ENCODE measurements at places on chromosomes 13 and 19.

GRCh38 chr19:42295831-42296525 is 6.0 kb upstream of the PRR19 start:
- DNase-seq, result no peak

DNA sequence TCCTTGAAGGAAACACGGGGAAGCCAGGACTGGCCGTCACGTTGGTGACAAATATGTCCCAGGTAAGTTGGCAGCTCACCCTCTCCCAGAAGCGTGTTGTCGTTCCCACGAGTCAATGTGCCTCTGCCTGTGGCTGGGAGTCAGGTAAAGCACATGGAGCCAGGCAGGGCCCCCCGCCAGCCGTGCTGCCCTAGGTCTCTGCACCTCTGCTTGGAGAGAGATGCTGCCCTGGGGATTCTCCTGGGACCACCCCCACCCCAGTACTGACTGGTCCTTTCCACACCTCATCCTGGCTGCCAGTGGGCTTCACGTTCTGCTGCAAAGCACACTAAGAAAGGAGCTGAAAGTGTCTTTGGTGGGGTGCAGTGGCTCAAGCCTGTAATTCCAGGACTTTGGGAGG is 9.9 kb downstream of the ZNF114 start:
- no peak for DNase-seq

GRCh38 chr13:21297447-21297846 is 121.0 kb downstream of the MRPL57 start:
- no peak for DNase-seq

- no peak for DNase-seq
These were observed 204.6 kb upstream of the TSHZ3 start for GRCh38 chr19:31553846-31554215.

DNA sequence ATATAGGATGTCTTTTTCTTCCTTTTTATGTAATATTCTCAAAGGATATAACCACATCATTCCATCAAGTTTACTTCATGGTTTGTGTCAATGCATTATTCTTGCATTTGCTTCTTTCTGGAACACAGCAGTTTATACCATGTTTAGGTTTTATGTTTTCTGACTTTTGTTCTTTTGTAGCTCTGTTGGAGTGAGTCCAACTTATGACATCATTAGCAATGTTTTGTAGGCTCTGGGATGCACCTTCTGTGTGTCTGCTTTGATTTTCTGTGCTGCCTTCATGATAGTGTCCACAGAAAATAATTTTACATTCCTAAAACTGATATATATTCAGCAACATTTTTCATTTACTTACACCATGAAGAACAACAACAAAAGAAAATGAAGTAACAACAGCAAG is 68.9 kb downstream of the SHISA2 start:
- no peak for DNase-seq

- no peak for DNase-seq
These were observed 459.2 kb downstream of the TSHZ3 start for GRCh38 chr19:30890033-30890432.

GRCh38 chr13:104831831-104832230 is 1703.6 kb downstream of the EFNB2 start:
- DNase-seq, result no peak

DNA sequence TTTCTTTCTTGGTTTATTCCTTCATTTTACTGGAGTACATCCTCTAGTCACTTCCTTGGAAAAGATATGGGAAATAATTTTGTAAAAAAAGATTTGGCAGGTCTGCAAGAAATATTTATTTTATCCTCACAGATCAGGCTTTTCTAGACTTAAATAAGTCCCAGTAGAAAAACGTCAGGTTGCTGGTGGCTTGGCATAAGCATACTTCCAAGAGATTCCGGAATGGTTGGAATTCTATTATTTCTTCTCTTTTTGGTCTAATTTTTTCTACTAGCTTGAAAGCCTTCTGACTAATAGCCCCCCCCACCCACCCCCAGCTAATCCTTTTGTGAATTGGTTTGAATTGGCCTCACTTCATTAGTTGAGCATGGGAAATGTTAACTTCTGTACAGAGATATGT is 147.6 kb downstream of the ZIC5 start:
- DNase-seq, result no peak

GRCh38 chr13:112510002-112510780 is 77.8 kb downstream of the TUBGCP3 start:
- DNase-seq, result no peak

DNA sequence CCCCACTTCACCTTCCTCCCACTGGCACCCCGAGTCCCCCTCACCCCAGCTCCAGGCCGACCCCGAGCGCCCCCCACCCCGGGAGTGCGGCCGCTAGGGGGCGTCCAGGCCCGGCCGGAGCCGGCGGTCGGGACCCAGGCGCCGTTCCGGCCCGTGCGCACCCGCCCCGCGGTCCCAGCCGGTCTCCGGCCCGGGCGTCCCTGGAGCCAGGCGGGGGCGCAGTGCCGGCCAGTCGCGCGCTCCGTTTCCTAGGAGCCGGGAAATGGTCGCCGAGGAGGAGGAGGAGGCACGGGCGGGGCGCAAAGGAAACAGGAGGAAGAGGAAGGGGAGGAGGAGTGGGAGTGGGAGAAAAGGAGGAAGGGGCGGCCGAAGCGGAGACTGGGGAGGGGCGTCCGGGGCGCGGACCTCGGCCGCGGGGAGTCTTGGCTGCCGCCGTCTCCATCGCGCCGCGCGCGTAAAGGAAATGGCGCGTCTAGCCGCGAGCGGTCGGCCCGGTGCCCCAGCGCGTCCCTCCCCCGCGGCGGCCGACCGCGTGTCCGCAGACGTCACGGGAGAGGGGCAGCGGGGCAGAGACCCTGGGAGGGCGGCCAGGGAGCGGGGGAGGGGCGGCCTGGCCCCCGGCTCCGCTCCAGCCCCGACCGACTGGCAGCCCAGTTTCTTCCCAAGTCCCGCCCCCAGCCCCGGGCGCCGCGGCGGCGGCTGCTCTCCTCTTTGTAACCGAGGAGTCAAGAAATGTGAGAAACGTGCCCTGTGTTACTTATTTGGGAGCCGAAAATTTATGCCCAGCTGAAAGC is 1.1 kb upstream of the KCTD15 start:
- no peak for DNase-seq

DNA sequence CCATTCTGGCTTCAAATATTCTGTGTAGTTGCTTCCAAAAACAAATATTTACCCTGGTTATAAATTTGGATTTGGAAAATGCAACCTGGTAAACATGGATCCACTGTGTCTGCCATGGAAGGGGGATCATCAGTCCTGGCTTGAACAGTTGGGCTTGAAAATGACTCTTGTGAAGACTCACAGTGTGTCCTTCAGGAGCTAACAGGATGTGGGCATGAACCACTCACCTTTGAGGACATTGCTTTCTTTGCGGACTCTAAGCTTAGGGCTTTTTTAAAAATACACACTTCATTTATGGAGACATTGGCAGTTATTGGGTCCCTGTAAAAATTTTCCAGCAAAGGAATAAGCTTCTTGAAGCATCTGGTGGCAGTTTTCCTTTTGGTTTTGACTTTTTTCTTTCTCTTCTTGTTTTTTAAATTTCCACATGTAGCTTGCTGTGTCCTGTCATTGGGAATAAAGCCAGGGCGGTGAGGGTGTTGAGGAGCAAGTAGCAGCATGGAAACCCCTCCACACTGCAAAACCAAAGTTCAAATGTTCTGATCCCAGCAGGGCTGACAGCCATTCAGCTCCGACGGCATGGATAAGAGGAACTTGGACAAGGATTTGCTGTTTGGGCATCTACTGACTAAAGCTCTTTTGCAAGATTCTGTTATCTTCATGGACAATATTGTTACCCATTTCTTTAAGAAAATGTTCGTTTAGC is 39.5 kb upstream of the SERP2 start:
- no peak for DNase-seq

DNA sequence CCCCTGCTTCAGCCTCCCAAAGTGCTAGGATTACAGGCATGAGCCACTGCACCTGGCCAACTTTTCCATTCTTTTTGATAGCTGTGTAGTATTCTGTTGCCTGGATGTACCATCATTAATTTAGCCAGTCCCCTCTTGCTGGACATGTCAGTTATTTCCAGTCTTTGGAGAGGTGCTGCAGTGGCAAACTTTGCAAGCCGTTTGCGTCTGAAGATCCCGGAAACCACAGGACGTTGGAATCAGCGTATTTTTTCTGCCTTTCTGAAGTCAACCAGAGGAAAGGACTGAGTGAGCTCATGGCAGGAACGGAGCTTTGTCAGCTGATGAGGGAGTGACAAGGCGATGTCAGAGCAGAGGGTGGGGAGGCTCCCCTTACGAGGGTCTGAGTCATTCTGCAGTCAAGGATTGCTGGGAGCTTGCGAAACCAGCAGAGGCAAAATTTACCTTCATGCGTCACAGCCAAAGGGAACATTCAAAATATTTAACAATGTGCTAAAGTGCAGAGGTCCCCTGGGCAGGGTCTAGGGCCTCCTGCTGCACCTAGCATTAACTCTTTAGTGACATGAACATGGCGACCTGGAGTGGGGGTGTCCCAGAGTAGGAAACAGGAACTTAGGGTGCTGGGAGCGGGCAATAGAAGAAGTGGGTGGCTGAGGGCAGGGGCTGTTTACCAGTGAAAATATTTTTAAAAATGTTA is 5.6 kb downstream of the C5AR1 start:
- no peak for DNase-seq

DNA sequence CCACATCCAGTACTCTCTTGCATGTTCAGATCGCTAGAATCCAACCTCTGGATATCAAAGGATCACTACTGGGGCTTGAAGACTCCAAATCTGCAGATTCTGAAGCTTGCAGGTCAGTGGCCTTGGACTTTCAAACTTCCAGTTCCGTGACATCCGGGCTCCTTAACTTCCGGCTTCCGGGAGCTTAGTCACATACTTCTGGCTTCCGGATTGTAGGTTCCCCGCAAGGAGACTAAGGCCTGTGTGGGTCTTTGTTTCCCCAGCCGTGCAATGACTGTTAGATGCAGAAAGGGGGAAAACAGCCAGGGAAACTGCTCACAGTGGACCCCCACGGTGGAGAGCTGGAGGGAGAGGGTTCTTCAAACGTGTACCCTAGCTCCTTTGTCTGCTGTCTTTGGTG is 41.4 kb downstream of the ZNF333 start:
- DNase-seq, result no peak

DNA sequence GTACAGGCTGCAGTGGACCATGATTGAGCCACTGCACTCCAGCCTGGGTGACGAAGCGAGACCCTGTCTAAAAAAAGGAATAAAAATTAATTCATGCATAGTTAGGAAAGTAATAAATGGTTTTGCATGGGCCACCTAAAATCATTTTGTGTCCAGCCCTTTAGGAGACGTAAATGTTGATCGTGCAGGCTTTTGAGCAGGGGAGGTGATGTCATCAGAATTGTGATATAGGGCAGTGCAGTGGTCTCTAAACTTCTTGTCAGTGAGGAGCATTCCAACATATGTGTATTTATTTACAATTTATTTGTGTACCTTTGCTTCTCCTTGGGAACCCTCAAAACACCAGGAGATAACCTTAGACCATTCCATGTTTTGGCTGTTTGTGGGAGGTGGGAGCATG is 3.0 kb downstream of the SMARCA4 start:
- DNase-seq, result no peak

DNA sequence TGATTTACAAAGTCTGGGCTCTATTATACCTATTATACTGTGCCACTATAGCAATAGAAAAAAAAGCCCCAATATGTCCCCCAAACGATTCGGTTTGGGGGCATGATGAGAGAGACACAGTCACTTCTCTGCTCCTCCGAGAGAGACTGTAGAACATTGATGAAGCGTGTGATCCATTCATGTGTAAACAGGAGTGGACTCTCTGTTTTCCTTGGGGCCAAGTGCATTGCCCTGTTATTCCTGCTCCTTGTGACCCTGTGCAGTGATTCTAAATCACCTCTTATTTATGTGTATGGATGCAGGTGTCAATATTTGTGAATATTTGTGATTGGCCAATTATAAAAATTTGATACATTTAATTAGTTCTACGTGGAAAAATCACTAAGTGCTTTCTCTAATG is 17.0 kb downstream of the F10 start:
- no peak for DNase-seq

DNA sequence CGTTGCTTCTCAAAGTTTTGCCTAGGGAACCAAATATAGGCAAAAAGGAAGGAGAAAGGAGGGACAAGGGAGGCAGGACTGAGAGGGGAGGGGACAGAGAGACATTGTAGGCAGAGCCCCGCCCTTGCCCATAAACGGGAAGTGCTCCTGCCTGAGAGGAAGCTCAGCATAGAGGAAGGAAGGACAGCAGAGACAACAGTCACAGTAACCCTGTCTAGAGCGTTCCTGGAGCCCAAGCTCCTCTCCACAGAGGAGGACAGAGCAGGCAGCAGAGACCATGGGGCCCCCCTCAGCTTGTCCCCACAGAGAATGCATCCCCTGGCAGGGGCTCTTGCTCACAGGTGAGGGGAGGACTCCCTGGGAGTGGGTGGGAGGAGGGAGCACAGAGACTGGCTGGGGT is at the start of gene CEACAM21:
Gene CEACAM21 (plus strand): TSS at position 169 of the 400 bp plus-strand sequence. CDS start 109 bp downstream, at position 278.
- DNase-seq, result no peak

DNA sequence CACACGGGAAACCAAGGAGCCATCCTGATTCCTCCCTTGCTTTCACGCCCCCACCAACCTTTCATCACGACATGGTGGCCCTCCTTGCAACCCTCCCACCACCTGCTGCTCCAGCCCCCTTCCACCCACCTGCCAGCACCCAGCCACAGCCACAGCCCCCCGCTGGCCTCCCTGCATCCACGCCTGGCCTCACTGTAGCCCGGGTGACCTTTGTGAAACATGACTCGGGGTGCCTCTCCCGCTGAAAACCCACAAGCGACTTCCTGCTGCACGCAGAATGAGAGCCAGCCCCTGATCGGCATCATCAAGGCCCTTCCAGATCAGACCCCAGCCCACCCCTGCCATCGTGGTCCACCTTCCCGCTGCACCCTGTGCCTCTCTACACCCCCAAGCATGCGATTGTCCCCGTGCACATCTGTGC is 14.9 kb downstream of the POP4 start:
- DNase-seq, result no peak

DNA sequence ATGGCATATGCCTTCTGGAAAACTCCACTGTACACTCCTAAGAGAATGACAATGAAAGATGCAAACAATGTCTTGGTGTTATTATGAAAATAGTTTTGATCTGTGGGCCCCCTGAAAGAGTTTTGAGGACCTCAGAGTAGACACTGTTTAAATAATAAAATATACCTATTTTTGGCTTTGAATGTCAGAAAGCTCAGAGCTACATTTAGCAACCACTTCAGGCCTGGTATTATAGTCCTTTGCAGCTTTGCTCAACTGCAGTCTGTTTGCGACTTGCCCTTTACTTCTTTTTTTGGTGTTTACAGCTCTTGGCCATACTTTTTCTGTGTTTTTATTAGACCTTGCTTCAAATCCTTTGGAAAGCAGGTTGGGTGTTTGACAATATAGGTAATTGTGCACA is 5.8 kb upstream of the UBE2L5 start:
- DNase-seq, result no peak

GRCh38 chr19:21434516-21434915 is 37.6 kb downstream of the ZNF493 start:
- DNase-seq, result no peak

DNA sequence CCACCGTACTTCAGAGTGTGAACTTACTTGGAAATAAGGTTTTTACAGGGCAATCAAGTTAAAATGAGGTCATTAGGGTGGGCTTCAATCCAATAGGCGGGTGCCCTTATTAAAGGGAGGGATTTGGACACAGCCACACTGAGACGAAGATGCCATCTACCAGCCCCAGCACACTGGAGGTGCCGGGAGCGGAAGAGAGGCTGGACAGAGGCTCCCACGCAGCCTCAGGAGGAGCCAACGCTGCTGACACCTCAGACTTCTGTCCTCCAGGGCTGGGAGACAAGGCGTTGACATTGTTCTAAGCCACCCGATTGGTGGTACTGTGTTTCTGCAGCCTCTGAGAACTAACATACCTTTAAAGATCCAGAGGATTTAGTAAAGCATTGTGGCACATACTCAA is 12.6 kb upstream of the RAB20 start:
- no peak for DNase-seq
